Activated CD4-positive, alpha-beta T cell treated with anti-CD3 and anti-CD28 coated beads, Interleukin-2, amount 50 U/mL, for 48 hours (primary cell): ENCODE measurements at places on chromosomes 7 and 10.

DNA sequence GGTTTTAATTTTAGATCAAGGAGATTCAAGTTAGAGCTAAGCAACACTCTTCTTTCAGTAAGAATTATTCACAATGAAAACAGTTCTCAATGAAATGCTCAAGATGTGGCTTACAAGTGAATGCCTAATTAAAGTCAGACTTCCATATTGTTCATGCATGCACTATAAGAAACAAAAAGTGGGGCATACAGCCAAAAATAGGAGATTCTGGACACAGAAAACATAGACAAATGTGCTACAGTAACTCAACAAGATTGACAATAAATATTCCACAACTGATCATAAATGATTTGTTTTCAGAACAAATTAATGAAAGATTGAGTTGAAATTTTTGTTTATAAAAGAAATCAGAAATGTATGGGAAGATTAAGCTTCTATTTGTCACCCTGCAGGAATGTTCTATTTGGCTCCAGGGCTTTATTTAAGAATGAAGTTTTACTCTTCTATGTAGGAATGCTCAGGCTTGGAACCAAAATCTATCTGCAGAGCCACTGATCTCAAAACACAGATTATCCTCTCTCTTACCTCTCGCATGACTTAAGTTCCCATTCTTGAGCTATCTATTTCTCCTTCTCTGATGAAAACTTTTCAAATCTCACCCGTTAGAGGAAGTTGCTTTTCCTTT, 89.0 kb upstream of the PIP4K2A start:
- no peak for DNase-seq

DNA sequence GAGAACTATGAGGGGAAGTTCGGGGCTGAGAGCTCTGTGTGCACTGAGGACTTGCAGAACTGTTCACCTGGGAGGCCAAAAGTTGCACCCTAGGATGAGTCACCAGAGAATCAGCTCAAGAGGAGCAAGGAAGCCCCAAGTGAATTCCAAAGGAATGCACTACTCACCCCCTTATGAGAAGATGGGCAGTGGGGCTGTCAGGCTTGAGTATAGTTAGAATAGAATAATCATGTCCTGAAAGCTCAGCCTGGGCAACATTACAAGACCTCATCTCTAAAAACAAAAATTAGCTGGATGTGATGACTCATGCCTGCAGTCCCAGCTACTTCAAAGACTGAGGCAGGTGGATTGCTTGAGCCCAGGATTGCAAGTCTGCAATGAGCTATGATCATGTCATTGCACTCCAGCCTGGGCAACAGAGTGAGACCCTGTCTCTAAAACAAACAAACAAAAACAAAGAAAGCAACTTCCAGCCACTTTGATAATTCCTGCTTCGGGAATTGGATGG, 30.0 kb downstream of the MAP3K8 start:
- no peak for DNase-seq

DNA sequence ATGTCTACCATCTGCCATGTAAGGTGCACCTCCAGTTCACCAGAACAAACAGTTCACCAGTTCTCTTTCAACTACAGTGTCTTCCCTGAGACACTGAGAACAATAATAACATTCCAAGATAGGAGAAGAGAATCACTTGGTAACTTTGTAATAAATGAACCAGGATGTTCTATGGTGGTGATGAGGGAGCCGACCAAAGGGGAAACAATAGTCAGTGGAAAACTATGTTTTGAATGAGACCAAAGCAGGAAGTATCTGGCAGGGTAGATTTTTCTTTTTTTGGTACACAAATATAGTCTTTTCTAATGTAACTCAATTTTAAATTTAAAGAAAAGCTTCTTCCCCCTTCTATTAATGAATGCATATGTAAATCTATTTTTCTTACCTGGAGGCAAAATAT, 20.0 kb downstream of the HYAL4 start:
- DNase-seq, result no peak

- DNase-seq, result no peak
Measured at GRCh38 chr7:156505876-156506275, 134.7 kb upstream of the RNF32 start.

DNA sequence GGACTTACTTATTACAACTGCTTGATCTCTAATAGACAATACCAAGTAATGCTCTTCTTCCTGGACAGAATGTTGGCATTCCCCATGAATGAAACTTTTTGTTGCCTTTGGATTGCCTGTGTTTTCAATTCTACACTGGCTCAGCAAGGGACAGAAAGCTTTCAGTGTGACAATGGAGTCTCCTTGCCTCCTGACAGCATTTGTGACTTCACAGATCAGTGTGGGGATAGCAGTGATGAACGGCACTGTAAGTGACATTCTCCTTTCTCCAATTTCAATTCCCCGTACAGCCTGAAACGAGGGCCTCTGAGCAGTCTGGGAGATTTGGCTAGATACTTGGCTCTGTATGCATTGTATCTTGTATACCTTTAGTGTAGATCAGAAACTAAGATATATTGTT, 290 bp downstream of the MALRD1 start:
- DNase-seq, result no peak

DNA sequence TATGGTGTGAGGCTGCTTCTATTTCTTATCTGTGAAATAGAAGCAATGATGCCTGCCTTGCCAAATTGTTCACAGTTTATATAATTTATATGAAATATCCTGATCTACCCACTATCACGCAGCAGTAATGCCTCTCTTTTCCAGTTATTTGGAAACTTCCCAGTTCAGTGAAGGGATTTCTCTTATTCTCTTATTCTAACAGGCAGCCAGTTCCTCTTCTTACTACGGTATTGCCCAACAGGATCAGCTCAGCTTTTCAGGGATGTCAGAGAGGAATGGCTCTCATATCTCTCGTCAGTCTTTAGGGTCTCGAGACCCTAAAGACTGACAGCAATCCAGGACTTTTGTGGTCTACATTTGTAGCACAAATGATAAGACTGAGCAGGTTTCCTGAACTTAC, 215.6 kb downstream of the CREB5 start:
- DNase-seq, result no peak

DNA sequence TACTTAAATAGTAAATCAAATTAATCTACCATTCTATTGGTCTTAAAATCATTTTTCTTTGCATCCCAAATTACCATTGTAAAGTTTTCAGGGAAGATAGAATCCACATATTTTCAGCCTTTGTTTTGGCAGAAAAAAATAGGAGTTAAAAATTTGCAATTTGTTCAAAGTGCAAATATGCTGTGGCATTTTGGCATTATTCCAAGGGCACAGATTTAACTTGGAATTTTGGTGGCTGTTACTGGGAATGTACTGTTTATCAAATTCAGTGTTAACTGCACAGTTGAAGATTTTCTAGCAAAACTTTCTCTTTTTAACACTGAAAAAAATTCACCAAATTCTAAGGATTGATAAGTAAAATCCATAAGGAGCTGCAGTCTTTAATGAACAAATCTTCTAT, 151.0 kb upstream of the HDAC9 start:
- DNase-seq, result no peak

GRCh38 chr7:121116396-121116795, 127.9 kb downstream of the CPED1 start:
- no peak for DNase-seq

- no peak for DNase-seq
Measured at GRCh38 chr7:100157334-100158228, 942 bp downstream of the TRAPPC14 start.

- no peak for DNase-seq
Measured at GRCh38 chr10:24988831-24989640, 26.9 kb downstream of the ENKUR start.

- DNase-seq, result no peak
Measured at GRCh38 chr7:22435105-22435504, 64.9 kb downstream of the STEAP1B start.

- DNase-seq, result no peak
Measured at GRCh38 chr7:22468609-22469008, 31.4 kb downstream of the STEAP1B start.

GRCh38 chr10:132143162-132143561, 43.6 kb upstream of the DPYSL4 start:
- no peak for DNase-seq

- DNase-seq, result no peak
Measured at GRCh38 chr10:45532480-45532879, 140.1 kb downstream of the ZFAND4 start.
